CD8-positive, alpha-beta T cell (primary cell): ENCODE measurements at places on chromosomes 16 and 17.
A peak's percentile ranks its signal among the peaks of the same experiment; 100 is the strongest.

DNA sequence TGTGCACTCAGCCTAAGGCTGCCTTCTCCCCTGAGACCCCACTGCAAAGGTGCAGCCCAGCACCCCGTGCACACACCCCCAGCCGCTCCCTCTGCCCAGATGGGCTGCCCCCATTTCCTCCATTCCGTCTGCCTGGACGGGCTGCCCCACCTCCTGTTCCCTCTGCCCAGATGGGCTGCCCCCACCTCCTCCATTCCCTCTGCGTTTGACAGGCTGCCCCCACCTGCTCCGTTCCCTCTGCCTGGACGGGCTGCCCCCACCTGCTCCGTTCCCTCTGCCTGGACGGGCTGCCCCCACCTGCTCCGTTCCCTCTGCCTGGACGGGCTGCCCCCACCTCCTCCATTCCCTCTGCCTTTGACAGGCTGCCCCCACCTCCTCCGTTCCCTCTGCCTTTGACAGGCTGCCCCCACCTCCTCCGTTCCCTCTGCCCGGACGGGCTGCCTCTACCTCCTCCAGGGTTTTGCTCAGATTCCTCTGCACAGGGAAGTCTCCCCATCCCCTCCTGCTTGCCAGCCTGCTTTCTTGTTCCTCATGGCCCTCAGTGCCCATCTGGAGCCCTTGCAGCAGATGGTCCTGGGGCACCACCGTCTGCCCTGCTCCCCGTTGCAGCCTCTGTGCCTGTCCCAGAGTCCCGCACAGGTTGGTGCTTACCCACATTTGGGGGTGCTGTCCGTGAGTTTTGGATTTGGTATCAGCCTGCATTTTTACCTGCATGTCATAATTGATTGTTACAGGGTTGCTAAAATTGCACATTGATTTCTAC lies 23.4 kb upstream of the IL17C start:
- DNase-seq: no peak

GRCh38 chr17:70076831-70077230 lies 1.8 kb downstream of the KCNJ16 start:
- DNase-seq: no peak

DNA sequence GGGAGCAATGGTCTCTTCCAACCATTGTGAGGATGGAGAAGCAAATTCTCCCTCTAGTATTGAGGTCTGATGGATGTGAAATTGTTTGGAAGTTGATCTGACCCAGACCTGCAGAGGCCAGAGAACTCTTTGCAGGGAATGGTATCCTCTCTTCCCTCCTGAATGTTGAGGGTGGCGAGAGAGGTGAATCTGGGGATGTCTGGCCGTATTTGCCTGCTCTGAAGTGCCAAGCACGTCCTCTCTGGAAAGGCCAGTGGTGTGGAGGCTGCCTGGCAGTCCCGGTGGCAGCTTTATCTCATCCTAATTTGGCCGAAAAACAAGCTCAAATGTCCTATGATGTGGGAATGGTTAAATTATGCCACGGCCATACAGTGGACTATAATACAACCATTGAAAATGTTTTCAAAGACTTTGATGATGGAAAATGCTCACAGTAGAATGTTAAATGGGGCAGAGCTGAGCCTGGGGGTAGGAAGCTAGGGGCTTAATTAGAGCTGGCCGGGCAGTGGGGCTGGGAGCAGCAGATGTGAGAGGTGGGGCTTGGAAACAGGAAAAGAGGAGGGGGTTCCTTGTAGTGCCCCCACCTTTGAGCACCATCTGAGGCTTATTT lies 30.8 kb downstream of the WSCD1 start:
- DNase-seq: no peak

DNA sequence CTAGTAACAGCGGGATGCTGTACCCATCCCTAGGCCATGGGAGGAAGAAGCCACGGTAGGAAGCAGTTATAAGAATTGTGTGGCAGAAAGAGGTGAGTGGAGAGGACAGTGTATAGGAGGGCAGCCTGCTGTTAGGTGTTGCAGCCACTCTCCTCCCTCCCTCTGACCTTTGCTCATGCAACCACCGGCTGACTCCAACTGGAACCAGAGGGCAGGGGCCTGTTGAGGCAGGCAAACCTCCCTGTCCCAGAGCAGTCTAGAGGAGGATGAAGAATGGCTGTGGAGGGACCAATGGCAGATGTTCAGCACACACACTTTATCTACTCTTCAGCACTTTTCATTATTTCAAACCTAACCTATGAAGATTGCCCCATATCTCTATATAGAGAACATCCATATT lies 2.2 kb downstream of the TXNL4B start:
- DNase-seq: no peak

GRCh38 chr17:65100316-65101140 lies 36.6 kb upstream of the RGS9 start:
- DNase-seq: peak; percentile 82

- no peak for DNase-seq
Observed at GRCh38 chr16:55737966-55738365, 82.2 kb downstream of the SLC6A2 start.

- no peak for DNase-seq
Observed at GRCh38 chr16:52056259-52056658, 490.7 kb downstream of the TOX3 start.

DNA sequence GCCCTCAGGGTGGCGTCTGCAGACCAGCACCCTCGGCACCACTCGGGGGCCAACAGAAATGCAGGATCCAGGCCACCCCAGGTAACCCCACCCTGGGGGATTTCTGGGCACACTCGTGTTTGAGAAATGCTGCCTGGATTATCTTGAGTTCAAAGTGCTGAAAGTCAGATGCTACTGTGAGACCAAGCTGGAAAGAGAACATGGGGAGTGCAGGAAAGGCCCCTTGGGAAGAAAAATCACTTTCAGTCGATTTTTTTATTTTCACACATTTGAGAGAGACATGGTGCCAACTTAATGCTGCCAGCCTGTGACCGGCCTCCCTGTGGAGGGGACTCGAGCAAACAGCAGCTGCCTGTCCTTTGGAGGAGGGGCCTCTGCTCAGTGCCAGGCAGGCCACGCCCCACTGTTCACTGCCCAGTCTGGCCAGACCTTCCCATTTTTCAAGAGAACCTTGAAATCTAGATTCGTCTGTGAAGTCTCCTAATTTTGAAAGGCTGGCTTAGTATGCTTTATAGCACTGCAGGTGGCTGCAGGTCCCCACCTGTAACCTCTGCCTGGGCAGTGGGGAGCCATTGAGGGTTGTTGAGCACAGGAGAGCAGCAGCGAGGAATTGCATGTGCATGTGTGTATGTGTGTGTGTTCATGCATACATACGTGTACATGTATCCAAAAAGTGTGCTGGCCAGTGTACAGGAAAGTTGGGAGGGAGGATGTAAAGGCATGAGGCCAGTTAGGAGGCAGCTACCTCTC lies 70.7 kb upstream of the PLCG2 start:
- no peak for DNase-seq

DNA sequence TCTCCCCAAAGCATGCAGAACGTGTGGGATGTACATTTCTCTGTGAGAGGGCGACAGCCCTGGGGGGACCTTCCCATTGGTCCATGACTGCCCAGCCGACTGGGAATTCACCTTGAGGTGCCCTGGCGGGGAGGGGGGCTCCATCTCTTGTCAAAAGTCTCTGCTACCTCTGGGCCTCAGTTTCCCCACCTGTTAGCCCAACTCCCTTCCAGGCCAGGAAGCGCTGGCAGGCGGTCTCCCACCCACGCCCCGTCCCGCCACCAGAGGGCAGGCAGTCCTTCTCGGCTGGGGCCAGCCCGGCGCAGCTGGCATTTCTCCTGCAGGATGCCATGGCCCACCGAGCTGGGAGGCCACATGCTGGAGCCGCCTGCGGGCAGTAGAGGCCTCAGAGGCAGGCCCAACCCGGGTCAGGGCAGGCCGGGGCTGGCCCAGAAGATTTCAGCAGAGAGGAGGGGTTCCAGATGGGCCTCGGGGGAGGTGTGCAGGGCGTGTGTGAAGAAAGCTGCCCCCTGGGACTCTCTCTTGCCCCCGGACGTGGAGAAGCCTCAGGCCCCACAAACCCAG lies 16.6 kb downstream of the CD7 start:
- DNase-seq: no peak

DNA sequence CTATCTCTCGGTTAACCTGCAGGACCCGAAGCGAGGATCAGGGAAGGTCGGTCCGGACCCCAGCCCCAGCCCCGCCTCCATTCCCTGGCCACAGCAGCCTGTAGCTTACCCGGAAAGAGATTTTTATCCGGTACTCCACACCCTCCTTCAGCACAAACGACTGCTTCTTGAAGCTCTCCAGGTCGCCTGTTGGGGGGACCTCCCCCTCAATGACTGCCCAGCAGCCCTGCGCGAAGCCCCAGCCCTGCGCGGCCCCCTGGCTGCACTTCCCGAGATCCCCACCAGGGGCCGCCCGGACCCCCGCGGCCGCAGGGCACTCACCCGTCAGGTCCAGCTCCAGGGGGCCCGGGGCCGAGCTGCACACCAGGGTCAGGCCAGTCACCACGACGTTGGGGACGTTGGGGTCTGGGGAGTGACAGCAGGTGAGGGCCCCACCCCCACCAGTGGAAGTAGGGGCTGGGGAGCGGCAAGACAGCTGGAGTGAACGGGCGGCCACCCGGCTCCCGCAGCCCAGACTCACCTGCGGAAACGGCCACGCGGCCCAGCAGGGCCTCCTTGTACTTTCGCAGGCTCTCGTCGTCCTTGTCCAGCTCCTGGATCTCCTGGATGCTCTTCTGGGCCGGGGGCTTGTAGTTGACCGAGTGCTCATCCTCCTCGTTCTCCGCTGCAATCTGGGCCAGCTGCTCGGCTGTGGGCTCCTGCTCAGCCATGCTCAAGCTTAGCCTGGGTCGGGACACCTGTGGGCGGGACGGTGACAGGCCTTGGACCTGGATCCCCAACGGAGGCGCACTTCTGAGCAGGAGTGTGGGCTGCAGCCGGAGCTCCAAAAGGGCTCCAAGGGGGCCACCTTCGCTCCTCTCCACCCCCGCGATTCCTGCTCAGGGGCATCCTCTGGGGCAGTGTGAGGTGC lies 1.7 kb downstream of the ARHGDIA start:
- DNase-seq: peak; percentile 48

GRCh38 chr17:78999947-79000395 lies 9.6 kb downstream of the CANT1 start:
- DNase-seq: no peak

DNA sequence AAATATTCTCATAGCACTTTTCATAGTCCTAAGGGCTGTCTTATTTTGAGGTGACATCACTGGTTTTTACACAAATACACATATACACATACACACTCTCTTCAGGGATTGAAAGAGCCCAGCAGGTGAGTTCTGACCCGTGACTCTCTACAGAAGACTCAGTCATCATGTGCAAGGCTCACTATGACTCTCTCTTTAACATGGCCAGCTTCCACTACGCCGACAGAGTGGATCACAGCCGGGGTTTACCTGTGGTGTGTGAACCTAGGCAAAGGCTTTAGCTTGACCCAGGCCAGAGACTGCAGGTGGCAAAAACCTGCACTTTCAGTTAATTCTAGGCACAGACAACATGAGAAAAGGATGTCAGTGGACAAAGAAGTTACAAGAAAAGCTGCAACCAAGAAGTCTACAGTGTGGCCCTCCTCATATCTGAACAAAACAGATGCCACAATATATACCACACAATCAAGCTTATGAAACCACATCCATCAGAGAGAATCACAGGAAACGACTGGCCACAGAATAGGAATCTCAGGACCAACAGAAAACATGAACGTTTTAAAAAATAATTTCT lies 56.5 kb downstream of the CYTH1 start:
- DNase-seq: no peak

- no peak for DNase-seq
Observed at GRCh38 chr16:84138824-84139627, 6.0 kb downstream of the HSDL1 start.

- DNase-seq: no peak
Observed at GRCh38 chr16:83231729-83232128, 576.0 kb upstream of the HSBP1 start.

GRCh38 chr16:10708969-10709368 lies 14.2 kb upstream of the TEKT5 start:
- DNase-seq: no peak

- no peak for DNase-seq
Observed at GRCh38 chr17:48351911-48352332, 78.1 kb downstream of the SKAP1 start.

DNA sequence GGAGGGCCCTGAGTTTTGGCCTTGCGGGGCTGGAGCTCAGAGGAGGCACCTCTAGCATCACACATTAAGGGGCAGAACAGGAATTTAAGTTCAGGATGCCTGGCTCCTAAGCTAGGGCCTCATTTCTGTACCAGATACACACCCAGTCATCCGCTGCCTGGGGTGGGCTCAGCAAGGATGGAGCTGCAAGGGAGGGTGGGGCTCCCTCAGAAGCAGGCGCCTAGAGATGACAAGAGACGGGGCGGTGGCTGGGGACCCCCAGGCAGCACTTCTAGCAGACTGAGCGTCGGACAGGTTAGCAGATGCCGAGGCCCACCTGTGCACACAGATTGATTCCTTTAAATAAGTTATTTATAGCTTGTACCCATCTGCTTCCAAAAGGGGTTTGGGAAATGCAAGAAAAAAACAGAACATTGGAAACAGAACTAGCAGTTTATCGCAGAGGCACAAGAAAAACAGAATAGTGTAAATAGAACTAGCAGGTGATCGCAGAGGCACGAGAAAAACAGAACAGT lies 47.6 kb upstream of the CBFA2T3 start:
- DNase-seq: no peak

DNA sequence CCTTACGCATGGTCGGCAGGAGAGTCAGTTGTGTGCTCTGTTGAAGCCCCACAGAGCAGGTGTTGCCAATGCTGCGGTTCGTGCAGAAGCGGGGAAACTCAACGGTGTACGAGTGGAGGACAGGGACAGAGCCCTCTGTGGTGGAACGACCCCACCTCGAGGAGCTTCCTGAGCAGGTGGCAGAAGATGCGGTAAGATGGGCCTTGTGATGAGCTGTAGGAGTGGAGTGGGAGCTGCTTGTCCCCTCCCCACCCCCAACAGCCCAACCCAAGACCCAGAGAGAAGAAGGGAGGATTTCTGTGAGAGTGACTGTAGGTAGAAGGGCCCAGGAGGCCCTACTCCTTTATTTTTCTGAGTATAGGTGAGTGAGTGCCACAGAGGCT lies 4.9 kb downstream of the CDK5RAP3 start:
- DNase-seq: no peak

DNA sequence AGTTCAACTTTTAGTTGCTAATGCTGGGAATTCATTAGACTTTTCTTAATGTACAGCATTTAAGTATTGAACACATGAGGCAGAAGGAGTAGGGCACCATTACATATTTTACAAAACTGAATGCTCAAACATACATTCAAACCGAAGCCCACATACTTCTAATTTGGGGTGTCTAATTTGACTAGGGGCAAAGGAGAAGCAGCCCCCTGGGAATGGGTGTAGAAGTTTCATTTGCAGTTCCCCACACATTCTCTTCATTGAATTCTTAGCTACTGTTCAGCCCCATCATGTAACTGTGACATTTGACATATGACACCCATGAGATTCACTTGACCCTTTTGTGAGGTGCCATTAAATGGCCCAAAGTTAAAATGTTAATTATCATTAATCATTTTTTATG lies 16.4 kb downstream of the IRX6 start:
- no peak for DNase-seq

DNA sequence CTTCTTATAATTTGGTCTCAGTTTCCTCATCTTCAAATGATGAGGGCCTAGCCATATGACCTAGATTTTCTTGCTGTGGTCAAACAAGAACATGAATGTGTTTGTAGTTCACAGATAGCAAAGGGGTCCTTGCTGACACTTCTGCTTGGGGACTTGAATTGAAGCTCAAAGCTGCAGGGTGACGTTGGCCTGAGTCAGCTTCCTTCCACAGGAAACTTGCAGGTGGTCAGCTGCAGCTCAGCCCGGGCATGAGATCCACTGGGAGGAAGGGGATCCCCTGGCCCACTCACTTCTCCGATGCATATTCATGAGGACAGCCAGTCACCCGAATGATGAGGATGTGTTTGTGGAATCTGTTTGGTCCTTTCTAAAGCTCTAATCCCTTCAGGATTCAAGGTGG lies 42.6 kb upstream of the AXIN2 start:
- DNase-seq: no peak
